ENCODE measurements at places on chromosomes 1 and 21.

GRCh38 chr1:99728494-99729235, 37.8 kb downstream of the FRRS1 start:
- DNase-seq, result no peak

GRCh38 chr1:46333300-46334029, 7.1 kb upstream of the NSUN4 start:
- no peak for DNase-seq

DNA sequence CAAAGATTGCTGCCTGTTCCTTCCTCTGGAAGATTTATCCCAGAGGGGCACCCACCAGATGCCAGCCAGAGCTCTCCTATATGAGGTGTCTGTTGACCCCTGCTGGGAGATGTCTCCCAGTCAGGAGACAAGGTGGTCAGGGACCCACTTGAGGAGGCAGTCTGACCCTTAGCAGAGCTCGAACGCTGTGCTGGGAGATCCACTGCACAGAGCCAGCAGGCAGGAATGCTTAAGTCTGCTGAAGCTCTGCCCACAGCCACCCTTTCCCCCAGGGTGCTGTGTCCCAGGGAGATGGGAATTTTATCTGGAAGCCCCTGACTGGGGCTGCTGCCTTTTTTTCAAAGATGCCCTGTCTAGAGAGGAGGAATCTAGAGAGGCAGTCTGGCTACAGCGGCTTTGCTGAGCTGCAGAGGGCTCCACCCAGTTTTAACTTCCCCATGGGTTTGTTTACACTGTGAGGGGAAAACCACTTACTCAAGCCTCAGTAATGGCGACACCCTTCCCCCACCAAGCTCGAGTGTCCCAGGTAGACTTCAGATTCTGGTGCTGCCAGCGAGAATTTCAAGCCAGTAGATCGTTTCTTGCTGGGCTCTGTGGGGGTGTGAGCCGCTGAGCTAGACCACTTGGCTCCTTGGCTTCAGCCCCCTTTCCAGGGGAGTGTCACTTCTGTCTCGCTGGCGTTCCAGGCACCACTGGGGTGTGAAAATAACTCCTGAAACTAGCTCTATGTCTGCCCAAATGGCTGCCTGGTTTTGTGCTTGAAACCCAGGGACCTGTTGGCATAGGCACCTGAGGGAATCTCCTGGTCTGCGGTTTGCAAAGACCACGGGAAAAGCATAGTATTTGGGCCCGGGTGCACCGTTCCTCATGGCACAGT, 51.1 kb upstream of the PDC start:
- no peak for DNase-seq

GRCh38 chr1:3012456-3013291, 8.6 kb upstream of the ACTRT2 start:
- DNase-seq, result no peak

- peak; percentile 35 for DNase-seq
These were observed 683 bp downstream of the LRRC8D start for GRCh38 chr1:89821322-89822108.

- no peak for DNase-seq
These were observed 46.5 kb upstream of the CDC7 start for GRCh38 chr1:91454136-91454535.

DNA sequence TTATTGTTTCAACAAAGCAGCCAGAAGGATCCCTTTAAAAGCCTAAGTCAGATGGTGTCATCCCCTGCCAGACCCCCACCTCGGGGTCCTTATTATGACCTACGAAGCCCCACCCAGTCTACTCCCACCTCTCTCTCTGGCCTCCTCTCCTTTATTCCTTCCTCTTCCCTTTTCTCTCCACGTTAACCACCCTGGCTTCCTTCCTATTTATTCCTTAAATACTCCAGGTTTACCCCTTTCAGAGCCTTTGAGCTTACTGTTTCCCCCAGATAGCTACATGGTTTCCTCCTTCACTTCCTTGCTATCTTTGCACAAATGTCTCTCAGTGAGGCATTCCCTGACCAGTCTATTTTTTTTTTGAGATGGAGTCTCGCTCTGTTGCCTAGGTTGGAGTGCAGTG, 12.0 kb upstream of the SLC9A1 start:
- DNase-seq, result no peak

DNA sequence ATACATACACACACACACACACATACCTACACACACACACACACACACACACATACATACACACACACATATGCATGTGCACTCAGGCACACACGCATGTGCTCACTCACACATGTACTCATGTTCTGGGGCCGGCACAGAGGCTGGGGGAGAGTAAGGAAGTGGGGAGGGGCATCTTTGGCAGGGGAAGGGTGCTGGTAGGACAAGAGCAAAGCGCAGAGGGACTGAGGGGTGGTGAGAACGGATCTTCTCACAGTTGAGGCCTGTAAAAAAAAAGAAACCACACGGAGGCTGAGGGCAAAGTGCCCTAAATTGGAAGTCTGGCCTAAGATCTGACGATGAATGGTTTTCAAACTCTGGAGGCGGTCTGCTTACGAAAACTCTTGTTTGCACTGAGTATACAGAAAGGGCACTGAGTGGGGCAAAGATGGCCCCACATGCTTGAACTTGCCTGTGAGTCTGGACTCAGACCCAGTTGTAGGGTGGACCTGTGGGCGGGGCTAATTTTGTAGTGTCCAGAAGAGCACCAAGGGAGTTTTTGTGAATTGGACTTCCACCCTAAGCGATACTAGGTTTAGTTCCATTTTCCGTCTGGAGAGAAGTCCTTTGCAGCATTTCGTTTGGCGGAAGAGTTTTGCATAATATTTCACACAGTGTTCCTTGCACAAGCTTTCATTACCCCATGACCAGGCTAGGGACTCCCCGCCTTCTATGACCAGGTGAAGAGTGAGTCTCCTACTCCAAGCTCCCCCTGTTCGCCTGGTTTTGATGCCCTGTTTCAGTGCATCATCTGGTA, 79.3 kb upstream of the LYST start:
- no peak for DNase-seq

GRCh38 chr21:27275294-27275927, 308.5 kb upstream of the ADAMTS5 start:
- no peak for DNase-seq

GRCh38 chr1:100073531-100073930, 59.2 kb downstream of the SASS6 start:
- DNase-seq, result no peak
